GM04504 (cell line): ENCODE measurements at places on chromosomes 13 and 19.

- DNase-seq: no peak
These were observed 231.3 kb downstream of the PCDH17 start for GRCh38 chr13:57862879-57863278.

DNA sequence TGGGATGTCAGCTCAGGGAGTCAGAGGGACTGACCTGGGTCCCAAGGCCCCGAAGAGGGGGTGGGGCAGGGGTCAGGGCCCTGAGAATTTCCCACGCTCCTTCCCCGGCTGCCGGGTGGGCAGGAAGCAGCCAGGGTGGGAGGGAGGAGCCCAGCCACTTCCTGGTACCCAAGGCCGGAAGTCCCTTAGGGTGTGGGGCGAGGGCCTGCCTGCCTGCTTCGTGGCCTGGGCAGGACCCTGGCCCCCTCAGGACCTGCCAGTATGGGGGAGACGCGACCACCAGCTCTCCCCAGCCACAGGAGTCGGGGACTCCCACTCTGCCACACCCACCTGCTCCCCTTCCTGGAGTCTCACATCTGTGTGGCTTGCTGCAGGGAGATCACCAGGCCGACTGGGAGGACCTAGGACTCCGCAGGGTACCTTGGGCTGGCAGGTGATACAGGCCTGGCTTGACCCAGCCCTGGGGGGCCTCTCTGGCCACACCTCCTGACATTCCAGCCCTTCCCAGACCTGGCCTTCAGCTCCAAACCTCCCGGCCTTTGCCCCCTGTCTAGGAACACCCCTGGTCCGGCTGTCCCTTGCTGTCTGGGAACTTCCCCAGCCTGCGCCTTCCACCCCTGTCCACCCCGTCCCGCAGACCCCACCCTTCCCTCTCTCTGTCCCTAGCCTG is 9.8 kb upstream of the CIRBP start:
- no peak for DNase-seq

GRCh38 chr19:31525610-31526147 is 176.4 kb upstream of the TSHZ3 start:
- no peak for DNase-seq

DNA sequence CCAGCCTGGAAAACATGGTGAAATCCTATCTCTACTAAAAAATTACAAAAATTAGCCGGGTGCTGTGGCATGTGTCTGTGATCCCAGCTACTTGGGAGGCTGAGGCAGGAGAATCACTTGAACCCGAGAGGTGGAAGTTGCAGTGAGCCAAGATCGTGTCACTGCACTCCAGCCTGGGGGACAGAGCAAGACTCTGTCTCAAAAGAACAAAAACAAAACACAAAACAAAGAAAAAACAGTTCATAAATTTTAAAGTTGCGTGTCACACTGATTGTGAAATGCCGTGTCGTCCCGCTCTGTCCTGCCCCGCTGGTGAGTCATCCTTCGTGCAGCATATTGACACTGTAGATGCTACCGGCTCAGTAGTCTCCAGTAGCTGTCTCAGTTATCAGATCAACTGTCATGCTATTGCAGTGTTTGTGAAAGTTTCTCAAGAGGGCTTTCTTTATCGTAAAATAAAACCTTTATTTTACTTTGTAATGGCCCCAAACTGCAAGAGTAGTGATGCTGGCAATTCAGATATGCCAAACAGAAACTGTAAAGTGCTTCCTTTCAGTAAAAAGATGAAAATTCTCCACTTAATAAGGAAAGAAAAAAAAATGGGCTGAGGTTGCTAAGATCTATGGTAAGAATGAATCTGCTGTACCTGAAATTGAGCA is 36.4 kb upstream of the IGFL1 start:
- DNase-seq: peak; percentile 64

DNA sequence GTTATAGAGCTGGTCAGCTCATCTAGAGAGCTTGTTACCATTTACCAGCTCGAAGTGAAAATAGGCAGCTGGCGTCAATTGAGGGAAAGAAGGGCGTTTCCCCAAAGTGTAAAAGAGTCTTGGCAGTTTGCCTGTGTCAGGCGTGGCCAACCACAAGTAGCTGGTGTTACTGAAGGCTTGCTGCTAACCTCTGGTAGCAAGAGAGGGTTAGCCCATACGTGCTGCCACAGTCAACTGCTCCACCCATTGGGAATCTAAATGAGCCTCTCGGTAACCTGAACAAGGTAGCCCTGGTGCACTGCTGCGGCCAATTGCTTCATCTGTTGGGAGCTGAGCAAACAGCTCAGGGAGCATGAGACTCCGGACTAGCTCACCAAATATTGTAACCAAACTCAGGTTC is 314.9 kb upstream of the SLITRK5 start:
- DNase-seq: no peak

- DNase-seq: peak; percentile 55
These were observed at the start of gene LPAR6 for GRCh38 chr13:48412881-48413351. Gene LPAR6, minus strand, starts transcription at chr13:48413113. Its CDS starts 690 bp downstream, at chr13:48412423.
